Foreskin keratinocyte (primary cell): ENCODE measurements at places on chromosomes 13 and 19. TPM values are rescaled to one million over a fixed set of nuclear protein-coding genes. Genes with fewer than 3 reads are reported as not detected.

TSPAN16 gene
- polyA plus RNA-seq, result not detected in 2 replicates

LMTK3 gene
- polyA plus RNA-seq, result 3.6 TPM in 2 replicates

PGLYRP1 gene
- not detected in 2 replicates for polyA plus RNA-seq

ZNF227 gene
- polyA plus RNA-seq, result 2.8 and 3.5 TPM in 2 replicates
